ENCODE measurements at places on chromosomes 3 and 15.

- DNase-seq, result peak; percentile 45
These were observed 43.6 kb upstream of the DCBLD2 start for GRCh38 chr3:98945101-98945524.

DNA sequence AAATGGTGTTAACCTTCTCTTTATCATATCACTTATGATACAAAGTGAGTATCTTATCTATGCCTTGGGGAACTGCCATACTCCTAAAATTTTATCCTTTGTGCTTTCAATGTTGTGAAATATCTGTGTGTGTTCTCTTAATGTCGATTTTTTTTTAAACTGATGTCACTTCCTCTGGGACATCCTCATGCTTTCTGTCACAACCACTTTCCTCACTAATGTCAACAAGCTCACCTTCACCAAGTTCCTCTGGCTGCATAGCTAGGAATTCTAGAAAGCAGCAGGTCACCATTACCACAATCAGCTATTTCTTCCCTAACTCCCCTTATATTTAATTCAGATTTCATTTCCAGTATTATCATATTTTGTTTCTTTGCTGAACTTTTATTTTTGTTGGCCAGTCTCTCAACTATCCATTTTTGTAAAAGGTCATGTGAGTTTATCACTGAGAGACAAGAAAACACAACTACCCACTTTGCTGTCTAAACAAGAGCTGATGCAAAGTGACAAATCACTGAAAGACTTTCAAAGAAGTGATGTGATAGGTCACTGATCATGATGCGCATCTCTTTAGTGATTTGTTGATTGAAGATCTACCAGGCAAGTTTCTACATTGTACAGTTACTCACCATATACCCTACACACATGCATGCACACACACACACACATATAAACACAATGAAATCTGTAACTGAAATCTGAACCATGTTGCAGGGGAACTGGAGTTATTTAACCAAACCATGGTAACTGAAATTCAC, 369.0 kb downstream of the ULK4 start:
- DNase-seq, result no peak

DNA sequence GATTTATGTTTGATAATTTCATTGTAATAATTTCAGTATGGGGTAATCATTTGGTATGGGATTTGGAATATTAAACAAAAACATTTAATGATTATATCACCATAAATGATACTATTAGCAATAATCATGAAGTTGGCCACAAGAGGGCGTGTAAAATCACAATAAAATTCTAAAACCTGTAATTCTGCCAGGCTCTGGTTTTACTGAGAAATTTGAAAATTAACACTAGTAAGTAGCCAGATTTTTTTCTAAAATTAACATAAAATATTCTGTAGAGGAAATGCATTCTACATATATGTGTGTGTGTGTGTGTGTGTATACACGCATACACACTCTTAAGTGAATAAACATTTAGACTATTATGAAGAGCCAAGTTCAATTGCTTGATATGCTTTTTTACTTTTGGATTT, 40.5 kb downstream of the FEZF2 start:
- peak; percentile 43 for DNase-seq

DNA sequence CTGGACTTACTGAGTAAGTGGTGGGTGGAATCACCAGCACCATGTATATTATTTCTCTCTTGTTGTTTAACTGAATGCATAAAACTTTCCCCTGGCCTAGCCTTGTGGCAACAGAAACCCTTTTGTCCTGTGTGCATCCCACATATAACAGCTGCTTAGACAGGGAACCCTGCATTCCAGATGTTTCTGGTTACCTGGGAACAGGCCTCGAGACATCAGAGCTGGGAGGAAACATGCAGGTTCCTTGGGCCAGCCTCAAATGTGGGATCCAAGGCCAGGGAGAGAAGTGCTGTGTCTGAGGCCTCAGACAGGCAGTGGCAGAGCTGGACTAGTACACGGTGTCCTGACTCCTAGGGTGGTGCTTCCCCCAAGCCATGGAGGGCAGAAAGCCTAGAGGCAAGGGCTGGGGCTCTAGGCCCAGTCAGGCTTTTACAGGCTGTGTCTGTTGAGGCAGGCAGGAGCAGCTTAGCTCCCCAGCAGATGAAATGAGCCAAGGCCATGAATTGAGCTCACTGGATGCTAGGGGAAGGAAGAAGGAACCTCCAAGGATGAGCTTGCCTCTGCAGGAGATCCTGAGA, 57.7 kb downstream of the ITGA11 start:
- DNase-seq, result no peak

- DNase-seq, result no peak
These were observed 64.2 kb downstream of the MYO5A start for GRCh38 chr15:52464478-52464877.

GRCh38 chr3:53161820-53162671, 1.0 kb downstream of the PRKCD start:
- peak; percentile 24 for DNase-seq

DNA sequence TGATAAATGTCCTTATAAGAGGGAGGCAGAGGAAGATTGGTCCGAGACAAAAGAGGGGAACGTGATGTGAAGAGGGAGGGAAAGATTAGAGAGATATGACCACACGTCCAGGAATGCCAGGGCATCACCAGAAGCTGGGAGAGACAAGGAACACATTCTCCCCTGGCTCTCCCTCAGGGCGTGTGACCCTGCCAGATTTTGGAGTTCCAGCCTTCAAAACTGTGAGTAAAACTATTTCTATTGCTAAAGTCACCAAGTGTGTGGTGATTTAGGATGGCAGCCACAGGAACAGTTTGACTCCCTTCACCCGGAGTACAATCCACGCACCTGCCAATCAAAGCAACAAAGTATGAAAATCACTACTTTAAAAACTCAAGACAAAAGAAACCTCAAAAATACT, 32.1 kb upstream of the TJP1 start:
- no peak for DNase-seq

GRCh38 chr15:75578173-75578947, 755 bp downstream of the PTPN9 start:
- no peak for DNase-seq

DNA sequence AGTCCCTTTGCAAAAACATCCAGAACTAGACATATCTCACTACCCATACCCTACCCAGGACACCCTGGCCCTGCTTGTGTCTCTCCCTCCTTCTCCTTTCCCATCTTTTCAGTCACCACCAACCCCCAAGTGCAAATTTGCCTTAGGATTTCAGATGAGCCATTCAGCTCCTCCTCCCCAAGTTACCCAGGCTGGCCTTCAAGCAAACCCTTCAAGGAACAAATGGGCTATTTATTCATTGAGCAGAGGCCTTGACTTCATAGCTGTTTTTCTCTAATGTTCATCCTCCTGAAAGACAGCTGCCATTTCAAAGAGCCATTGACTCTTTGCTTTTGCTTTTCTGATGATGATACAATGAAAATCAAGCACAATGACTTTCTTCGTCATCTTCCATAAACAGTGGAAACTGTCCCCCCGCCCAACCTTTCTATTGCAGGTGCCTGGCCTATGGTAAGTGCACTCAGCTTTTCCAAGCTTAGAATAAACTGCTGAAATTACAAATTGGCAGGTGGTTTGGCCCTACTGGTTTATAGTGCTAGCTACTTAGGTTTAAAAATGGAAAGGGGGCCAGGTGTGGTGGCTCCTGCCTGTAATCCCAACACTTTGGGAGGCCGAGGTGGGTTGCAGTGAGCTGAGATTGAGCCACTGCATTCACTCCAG, 26.1 kb upstream of the KLHL6 start:
- no peak for DNase-seq

- no peak for DNase-seq
These were observed 37.0 kb downstream of the GMNC start for GRCh38 chr3:190825386-190826016.

- DNase-seq, result peak; percentile 35
These were observed at the start of gene GDPGP1 for GRCh38 chr15:90234096-90234988. Gene GDPGP1, plus strand, starts transcription at chr15:90234209. Its CDS starts 6,700 bp downstream, at chr15:90240909.

- DNase-seq, result no peak
These were observed 57.6 kb upstream of the BCL6 start for GRCh38 chr3:187802928-187803259.

DNA sequence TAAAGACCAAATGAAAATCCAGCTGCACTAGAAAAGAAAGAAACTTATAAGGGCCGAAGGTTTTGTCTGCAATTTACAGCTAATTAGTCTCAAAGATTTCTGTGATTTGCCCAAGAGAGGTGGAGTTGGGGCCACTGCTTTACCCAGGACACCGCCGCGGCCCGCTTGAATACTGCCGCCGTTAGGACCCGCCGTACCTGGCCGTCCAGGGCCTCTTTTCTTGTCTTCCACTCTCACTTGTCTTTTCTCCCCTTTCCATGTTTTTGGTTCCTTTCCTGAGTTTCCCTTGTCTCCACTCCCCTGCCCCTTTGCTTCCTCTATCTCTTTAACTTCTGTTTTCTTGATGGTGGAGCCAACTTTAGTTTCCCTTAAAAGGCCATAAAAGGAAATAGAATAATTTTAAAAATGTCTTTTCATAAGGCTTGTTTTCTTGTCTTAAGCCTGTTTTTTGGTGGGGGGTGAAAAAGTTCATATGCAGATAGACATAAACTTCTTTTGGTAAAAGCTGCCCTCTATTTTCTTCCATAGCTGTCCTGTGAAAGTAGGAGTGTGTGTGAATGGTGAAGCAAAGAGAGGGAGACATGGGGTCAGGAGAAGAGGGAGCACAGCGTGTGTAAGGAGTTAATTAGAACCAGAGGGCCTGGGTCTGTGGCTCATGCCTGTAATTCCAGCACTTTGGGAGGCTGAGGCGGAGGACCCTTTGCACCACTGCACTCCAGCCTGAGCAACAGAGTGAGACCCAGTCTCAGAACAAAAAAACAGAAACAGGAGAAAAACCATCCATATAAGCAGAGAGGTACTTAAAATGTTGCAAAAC, 16.0 kb upstream of the CCNL1 start:
- no peak for DNase-seq

- no peak for DNase-seq
These were observed 37.7 kb upstream of the GK5 start for GRCh38 chr3:142263112-142263511.

DNA sequence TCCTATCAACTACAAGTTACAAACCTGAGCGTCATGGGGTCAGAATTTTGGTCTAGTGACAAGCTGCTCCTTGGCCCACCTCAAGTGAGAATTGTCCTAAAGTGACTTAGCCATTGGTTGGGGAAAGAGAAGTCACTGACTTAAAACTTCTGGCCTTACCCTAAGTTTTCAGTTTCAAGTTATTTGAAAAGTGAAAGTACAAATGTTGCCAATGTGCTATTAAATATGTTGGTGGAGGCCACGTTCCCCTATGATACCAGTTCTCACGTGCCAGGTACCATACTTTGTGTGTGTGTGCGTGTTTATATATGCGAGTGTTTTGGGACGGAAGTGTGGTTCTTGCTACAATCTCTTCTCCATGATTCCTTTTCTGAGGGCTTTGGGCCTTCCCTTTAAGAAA, 22.6 kb upstream of the RASGRP1 start:
- no peak for DNase-seq

- DNase-seq, result peak; percentile 67
These were observed 223.4 kb downstream of the ATP8B4 start for GRCh38 chr15:49895347-49896223.

DNA sequence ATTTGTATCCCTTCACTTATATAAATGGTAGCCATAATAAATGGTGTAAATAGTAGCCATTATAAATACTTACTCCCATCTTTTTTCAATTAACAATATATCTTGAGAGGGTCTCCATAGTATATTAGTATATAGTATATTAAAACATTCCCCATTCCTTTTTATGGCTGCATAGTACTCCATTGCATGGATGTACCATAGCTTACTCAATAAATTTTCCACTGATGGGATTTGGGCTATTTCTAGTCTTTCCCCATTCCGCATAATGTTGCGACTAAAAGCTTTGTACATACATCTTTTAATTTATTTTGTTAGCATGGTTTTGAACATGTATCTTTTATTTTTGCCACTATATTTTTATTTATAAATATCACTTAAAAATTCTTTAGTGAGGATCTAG, 366.3 kb downstream of the IL20RB start:
- DNase-seq, result no peak
